T47D (cell line): ENCODE measurements at places on chromosomes 13 and 19.

DNA sequence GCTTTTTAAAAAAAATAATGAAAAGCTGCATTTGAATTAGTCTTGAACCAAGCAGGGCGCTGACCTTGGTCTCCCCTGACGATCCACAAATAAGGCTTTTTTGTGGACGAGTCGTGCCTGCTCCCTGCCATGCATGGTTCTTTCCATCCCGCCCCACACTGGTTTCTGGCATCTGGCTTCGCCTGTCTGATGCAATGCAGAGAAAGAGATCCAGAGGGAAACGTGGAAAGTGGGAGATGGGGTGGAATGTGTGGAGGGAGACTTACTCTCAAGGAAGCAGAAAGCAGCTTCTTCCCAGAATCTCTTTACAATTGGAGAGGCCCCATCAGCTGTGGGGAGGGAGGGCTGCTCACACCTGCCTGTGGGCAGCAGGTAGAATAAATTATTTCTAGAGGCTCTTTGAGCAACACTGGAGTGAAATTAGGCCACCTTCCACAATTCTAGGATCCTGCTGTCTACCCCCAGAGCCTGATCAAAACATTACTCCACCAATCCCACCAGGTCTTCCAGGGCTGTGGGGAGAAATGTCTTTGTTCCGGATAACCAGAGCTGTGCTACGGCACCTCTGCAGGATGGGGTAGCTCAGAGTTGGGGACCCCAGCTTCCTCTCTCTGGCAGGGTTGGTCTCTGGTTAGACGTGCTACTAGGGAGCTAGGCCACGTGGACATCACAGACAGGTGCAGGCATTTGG lies 183.5 kb downstream of the UQCRFS1 start:
- DNase-seq: no peak

GRCh38 chr19:47124937-47125668 lies 5.5 kb upstream of the SAE1 start:
- DNase-seq: no peak

DNA sequence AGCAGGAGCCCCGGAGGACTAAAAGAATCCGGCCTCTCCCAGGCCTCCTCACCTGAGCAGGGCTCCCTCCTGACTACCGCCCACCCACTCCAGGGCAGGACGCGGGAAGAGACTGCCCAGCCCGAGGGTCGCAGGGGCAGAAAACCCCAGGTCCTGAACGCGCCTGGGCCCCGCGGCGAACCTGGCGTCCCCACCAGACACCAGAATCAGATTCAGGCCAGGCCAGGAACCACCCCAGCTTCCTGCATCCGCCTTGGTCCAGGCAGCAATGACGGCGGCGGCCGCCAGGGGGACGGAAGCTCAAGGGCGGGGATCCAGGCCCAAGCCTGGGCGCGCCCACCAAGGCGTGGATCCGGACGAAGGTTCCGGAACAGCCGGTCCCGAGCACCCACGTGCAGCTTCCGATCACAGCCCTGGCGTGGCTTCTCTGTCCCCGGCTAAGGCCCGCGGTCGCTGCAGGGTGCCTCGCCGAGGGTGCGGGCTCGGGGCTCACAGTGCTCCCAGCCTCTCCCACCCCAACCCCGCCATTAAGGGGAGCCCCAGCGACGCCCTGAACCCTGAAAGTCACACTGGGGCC lies 3.6 kb downstream of the LGALS7 start:
- no peak for DNase-seq

DNA sequence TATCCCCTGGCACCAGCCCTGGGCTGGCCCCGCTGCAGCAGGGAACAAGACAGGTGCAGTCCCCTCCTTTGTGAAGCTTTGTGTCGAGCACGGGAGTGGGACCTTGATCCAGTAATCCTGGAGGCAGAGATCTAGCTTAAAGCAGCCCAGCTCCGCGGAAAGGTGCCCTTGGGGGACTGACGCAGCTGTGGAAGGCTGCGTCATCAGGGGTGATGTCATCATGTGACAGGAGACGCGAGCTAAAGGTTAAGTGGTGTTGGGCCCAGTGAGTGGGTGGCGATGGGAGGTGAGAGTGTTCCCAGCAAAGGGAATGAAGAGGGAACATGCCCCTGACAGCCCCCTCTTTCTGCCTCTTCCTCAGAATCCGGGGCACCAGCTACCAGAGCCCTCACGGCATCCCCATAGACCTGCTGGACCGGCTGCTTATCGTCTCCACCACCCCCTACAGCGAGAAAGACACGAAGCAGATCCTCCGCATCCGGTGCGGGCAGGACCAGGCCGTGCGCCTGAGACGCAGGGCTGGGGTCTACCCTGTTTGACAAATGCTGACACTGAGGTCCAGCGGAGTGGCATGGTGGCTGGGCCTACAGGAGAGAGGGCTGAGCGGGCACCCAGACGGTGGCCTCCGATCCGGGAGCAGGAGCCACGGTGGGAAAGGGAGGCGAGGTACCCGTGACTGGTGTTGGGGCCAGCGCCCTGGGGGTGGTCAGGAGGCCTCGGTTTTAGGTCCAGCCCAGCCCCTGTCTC lies 2.6 kb downstream of the LHB start:
- no peak for DNase-seq

- DNase-seq: no peak
Observed at GRCh38 chr13:51727634-51728274, 76.2 kb downstream of the DHRS12 start.

GRCh38 chr13:46587807-46588418 lies 34.9 kb downstream of the LRCH1 start:
- DNase-seq: no peak

GRCh38 chr19:29714953-29715700 lies at the start of gene C19orf12:
C19orf12 (minus strand) TSS chr19:29715261; CDS start chr19:29708413, 6,848 bp downstream.
- DNase-seq: peak; percentile 35

GRCh38 chr13:101453784-101454201 lies 1.3 kb downstream of the ITGBL1 start:
- DNase-seq: peak; percentile 4

DNA sequence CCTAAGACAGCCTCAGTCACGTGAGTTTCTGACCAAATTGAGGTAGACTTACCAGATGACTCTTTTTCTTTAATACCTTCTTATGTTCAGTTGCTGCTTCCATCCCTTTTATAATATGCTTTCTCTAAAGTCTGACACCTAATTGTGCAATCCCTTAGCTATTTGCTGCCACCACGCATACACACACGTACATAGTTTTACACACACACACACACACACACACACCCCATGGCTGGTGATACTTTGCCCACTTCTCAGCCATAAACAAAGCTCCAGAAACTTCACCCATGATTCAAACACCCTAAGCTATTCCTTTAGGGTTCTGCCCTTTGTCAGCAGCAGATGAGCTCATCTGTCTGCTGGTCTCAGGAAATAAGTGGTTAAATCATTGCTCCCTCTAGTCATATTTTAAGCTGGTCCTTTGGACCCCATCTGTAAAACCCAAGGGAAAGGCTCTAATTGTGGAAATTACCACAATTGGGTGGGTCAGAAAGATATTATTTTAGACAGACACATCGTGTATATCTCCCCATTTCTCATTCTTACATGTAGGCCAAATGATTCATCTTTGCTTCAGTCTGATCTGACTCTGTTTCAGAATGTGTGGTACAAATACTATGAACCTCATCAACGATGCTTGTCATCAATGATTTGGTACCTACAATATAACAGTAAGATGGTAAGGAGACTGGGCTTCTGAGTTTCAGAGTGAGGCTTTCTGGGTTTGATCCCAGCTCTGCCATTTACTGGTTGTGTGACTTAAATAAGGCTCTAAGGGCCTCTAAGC lies 69.2 kb downstream of the NALCN start:
- DNase-seq: no peak

DNA sequence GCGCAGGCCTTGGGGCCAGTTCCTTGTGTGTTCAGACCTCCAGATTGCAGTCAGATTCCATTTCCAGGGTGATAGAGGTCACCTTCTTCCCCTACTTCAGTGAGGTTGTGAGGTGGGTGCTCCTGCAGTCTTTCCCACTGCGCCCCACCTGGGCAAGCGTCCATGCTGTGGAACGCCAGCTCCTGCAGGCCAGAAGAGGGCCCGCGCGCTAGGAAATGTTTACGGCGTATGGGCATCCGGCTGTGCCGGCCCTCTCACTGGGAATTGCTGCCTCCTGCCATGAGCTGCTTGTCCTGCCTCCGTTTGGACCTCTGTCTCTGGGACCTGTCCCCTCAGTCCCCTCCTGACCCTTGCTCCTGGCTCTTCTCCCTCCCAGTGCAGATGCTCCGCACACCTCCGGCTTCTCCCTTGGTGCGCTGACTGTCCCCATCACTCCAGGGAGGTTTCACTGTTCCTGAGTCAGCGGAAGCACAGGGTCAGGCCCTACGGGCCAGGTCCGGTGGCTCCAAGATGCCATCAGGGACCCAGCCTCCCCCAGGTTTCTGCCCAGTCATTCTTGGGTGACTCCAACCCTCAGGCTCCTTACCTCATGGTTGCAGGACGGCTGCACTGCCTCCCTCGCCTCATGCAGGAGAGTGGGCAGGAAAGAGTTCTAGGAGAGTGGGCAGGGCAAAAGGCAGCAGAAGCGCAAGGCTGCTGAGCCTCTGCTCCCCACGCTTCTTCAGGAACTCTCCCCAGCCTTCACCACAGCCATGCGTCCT lies 56.6 kb downstream of the SMARCA4 start:
- no peak for DNase-seq

GRCh38 chr19:5624018-5624663 lies 1.3 kb downstream of the SAFB start:
- no peak for DNase-seq

DNA sequence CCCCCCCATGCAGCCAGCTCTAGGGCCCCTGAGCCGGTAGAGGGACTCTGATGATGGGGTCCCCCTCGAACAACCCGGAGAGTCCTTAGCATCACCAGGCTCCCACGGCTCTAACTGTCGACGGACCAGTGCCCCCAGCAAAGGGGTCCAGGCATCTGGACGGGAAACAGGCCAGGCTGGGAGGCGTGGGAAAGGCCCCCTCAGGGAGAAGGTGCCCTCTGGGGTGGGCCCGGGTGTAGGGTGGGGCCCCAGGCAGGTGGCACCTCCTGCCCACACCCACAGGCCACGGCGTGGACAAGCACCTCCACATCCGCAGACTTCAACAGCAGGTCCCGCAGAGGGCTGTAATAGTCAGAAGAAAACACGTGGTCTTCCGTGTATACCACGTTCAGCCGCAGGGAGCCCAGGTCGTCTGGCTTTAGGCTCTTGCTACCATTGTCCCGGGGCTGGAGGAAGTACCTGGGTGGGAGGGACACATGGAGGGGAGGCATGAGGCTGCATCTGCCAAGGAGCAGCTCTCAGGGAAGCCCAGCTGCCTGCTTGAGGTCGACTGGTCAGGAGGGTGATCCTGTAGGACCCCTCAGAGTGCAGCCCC lies 44.7 kb upstream of the C13orf46 start:
- no peak for DNase-seq

GRCh38 chr19:50667759-50668231 lies 18.6 kb downstream of the C19orf81 start:
- DNase-seq: no peak

DNA sequence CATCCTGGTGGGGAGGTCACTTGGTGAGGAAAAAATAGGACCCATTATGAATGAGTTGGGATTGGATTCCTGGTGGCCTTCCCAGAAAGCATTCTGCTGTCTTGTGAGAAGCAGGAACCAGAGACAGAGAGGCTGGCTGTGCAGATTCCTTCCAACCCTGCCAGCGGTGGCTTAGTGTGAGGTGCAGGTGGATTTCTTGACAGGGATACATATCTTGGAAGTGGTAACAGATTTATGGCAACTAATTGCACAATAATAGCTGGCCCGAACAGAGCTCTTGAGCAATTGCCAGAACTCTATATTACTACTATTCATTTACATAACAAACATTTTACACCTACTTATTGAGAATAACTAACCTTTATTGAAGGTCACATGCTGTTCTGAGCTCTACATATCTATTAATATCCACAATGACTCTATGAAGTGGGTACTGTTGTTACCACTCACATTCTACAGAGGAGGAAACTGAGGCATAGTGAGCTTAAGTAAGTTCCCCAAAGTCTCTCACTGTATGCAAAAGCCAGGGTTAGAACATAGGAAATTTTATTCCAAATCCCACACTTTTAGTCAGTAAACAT lies 173.9 kb upstream of the SERP2 start:
- DNase-seq: no peak

GRCh38 chr13:44523146-44524015 lies 52.7 kb downstream of the TSC22D1 start:
- DNase-seq: peak; percentile 28

GRCh38 chr13:20814224-20814910 lies 40.6 kb upstream of the EEF1AKMT1 start:
- DNase-seq: no peak

DNA sequence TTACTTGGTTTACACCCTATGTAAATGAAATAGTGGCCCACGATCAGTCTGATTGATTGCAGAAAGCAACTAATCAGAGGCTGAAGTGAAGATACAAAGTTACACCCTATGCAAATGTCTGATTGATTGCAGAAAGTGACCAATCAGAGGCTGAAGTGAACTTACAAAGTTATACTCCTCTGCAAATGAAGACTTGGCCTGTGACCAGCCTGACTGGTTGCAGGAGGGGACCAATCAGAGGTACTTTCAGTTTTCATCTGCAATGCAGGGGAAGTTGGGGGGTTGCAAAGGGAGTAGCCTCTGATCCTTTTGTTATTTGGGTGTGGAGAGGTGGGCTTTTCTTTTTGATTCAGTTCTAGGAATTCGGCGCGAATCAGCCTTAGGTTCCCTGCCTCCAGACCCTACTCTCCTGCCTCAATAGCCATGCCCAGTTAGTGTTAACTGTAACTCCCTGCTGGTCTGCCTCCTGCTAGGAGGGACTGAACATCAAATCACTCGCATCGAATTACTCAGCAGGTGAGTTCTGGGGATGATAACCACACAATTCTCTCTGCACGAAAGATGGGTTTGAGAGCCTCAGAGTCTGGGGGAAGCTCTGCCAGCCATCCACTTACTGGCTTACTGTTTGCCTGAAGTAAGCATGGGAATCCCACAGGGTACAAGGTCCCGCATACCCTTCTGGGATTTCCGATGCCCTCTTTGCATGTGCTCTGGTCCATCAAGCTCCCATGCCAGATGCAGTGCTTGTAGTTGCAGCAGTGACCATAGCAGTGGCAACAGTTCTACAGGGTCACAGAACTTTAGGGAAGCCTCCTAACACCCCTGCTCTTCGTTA lies 7.5 kb downstream of the ARL11 start:
- DNase-seq: no peak

- DNase-seq: no peak
Observed at GRCh38 chr13:110872034-110872767, 42.7 kb downstream of the ANKRD10 start.

- no peak for DNase-seq
Observed at GRCh38 chr13:62643799-62644524, 1228.3 kb upstream of the PCDH20 start.

GRCh38 chr19:51721905-51722304 lies 1.9 kb downstream of the HAS1 start:
- DNase-seq: no peak

- DNase-seq: no peak
Observed at GRCh38 chr13:49643035-49643646, 14.8 kb downstream of the ARL11 start.

DNA sequence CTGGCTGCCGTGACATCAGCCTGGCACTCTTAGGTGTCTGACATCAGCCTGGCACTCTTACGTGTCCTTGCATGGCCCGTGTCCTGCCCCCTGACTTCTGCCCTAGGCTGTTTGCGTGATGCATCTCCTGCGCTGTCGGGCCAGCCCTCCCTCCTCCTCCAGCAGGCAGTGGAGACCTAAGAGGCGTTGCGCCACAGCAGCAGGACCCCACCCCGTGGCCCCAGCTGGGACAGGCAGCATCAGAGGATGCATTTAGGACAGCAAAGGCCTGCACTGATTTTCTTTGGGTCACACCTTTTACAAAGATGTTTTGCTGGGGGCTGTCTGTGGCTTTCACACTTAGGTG lies 65.3 kb downstream of the GPR12 start:
- no peak for DNase-seq

GRCh38 chr13:75705395-75705794 lies 69.3 kb downstream of the LMO7 start:
- DNase-seq: no peak
